Activated CD4-positive, alpha-beta T cell treated with anti-CD3 and anti-CD28 coated beads for 1 hour (primary cell): ENCODE measurements at places on chromosomes 1 and 21.

- DNase-seq = no peak
These were observed 304.8 kb downstream of the PAPPA2 start for GRCh38 chr1:176767714-176768136.

- DNase-seq = no peak
These were observed 25.6 kb upstream of the NFIA start for GRCh38 chr1:61056573-61057439.

GRCh38 chr1:221072214-221072613 is 193.0 kb downstream of the HLX start:
- no peak for DNase-seq

DNA sequence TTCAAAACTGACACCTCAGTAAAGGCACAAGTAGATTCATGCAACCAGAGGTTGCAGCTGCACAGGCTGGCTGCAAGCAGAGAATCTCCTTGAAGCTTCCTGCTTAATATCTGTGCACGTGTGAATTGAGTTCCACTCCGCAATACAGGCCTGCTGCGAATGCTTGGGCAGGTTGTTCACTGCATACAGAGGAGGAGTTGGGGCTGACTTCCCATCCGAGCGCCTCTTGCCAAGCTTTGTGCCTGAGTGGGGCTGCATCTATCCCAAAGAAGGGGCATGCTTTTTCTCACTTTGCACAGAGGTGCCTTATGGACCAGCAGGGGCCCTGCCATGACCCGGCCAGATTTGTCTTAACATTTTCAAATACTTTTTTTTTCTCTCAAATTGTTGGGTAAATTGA is 17.9 kb upstream of the PADI1 start:
- DNase-seq = no peak

DNA sequence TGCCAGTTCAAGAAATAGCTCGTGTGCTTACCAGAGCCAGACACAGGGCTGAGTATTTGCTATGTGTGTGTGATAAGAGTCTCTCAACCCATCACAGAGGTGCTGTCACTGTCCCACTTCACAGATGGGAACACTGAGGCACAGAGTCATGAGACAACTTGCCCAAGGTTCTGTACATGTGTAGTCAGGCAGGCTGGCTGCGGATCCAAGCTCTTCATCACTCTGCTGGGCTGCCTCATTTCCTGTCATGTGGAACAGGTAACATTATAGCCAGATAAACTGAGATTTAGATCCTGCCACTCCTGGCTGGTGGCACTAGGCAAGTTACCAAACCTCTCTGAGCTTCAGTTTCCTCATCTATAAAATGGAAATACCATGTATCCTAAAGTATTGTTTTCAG is 77.8 kb downstream of the ITPKB start:
- no peak for DNase-seq

DNA sequence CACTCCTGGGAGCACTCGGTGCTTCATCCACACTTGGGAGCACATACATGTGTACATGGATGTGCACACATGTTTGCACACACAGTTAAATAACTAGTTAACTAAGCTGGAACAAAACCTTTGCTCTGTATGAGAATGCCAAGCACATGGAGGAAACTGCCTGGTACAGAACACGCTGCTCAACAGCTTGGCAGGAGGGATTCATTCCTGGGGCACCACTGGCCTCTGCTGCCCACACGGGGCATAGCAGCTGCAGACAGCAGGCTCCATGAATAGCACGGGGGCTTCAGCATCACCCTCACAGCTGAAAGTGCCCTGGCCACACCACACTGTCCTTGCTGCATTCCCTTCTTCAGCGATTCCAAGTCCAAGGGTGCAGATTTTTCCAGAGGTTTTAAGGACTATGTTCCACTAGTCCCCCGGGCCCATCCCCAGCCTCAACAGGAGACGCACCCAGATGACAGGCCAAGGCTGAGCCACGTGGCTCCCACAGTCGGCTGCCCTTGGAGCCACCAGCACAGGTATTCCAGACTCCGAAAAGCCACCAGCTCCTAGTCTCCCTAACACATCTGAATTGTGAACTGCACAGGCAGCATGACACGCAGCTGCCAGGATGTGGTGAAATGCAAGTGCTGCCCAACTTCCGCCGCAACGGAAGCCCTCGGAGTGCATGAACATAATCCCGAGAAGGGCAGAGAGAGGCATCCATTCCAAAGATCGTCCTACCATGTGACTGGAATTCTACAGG is 16.9 kb downstream of the NPHP4 start:
- DNase-seq = no peak

- no peak for DNase-seq
These were observed 98.9 kb downstream of the RGS2 start for GRCh38 chr1:192907545-192908243.

- DNase-seq = no peak
These were observed 75.5 kb downstream of the TPR start for GRCh38 chr1:186299570-186299969.

- DNase-seq = no peak
These were observed 160.5 kb downstream of the LRRC7 start for GRCh38 chr1:69728206-69728605.
